Dorsolateral prefrontal cortex (tissue), 122 donors: ENCODE measurements at places on chromosomes 5 and 9.

GRCh38 chr5:157100140-157100679, 8.6 kb downstream of the HAVCR2 start:
- DNase-seq, result no peak

GRCh38 chr9:17776735-17777134, 197.9 kb downstream of the SH3GL2 start:
- DNase-seq, result no peak

DNA sequence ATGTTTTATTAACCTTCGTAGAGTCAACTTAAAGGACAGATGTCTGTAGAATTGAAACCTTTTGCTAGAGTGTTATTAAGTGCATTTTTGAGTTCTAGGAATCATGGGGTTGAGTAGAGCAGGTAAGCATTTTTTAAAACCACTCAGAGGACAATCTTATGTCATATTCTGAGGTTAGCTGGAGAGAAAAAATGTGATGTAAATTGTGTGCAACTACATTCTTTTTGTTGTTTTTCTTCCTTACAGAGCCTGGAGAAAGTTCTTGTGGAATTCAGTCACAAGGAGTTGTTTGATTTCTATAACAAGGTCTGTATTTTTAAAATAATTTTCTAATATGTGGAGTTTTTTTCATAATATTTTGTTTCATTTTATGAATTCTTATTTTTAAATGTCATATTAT, 206.4 kb downstream of the COMMD10 start:
- no peak for DNase-seq

DNA sequence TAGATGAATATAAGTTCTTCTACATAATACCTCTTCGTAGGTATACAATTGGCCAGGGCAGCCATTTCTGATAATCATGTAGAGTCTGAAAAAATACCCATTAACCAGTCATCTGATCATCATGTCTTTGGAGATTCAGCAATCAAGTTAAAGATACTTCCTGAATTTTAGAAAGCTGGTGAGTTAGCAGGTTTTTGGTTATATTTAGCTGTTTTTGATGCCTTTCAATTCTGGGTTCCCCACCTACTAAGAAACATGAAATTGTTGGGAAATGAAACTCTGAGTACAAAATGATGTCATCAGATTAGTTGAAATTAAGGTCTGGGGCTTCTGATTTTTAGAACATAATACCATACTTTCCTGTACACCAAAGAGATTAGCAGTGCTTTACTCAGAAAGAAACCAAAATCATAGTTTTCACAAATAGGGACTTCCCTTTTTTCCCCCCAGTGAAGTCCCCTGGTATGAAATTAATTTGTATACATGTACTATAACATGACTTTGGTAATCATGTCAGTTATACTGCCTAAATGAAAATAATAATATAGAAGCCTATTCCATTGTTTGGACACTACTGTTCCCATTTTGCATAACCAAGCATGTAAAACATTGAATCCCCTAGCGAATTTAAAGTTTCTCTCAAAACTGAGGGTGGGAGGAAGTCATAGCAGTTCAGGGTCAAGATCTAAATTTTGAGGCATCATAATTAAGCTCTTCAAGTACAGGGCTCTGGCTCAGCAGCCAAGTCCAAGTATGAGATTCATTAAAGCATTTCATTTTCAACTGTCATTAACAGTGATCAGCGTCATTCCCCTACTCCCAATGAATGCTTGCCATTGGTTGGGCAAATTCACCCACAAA, 17.9 kb downstream of the PRLR start:
- no peak for DNase-seq

GRCh38 chr5:145979270-145980223, 43.2 kb downstream of the SH3RF2 start:
- DNase-seq, result no peak

- no peak for DNase-seq
Observed at GRCh38 chr5:105751908-105752307, 1918.8 kb downstream of the EFNA5 start.

- no peak for DNase-seq
Observed at GRCh38 chr9:31067418-31067817, 1317.0 kb upstream of the ACO1 start.

DNA sequence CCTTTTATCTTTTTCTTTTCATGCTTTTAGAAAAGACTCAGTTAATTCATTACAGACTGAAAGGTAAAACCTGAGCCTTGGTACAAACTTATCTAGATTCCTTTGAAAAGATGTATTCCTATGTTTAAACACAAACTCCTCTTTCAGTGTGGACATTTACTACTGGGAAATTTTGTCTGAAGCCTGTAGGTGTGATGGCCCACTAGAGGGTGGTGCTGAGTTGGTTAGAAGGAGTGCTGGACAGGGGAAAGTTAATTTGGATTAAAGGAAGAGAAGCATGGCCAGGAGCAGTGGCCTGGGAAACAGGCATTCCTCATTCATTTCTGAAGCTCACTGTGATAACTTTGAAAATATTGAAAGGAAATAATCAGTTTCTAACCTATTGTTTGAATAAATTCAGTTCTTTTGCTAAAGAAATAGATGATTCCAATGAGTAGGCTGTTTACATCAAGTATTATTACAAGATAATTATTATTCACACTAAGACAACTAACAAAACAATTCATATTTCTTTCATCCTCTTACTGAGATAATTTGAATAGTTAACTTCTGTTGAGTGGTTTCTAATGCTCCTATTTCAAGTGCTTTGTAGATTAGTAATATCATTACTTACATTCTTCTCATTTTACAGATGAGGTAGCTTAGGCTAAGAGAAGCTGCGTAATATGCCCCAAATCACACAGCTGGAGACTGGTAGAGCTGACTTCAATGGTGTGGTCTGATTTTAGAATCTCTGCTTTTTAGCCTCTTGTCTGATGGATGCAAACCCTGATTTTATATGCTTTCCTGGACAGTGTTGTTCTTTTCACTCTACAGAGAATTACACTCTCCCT, 150.9 kb downstream of the ADGRV1 start:
- DNase-seq, result no peak

DNA sequence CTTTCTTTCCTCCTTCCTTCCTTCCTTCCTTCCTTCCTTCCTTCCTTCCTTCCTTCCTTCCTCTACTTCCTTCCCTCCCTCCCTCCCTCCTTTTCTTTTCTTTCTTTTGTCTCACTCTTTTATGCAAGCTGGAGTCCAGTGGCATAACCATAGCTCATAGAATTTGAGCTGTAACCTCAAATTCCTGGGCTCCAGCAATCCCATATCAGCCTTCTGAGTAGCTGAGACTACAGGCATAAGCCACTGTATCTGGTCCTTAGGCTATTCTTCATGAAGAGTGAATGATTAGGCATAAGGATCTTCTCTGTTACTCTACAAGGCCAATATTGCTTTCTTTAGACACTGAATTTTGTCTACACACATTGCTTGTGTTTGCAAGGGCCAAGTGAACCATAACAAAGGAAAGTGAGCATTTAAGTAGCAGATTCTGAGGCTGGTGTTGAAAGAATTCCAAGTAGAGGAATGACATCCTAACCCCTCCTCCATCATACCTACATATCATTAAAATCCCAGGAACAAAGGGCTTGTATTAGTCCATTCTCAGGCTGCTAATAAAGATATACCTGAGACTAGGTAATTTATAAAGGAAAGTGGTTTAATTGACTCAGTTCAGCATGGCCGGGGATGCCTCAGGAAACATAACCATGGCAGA, 293.2 kb downstream of the HCN1 start:
- DNase-seq, result no peak

GRCh38 chr5:101897914-101898313, 398.2 kb downstream of the SLCO4C1 start:
- no peak for DNase-seq

GRCh38 chr9:75087289-75087823, 599 bp downstream of the NMRK1 start:
- no peak for DNase-seq

- DNase-seq, result no peak
Observed at GRCh38 chr5:139092741-139093343, 105.3 kb downstream of the SIL1 start.

DNA sequence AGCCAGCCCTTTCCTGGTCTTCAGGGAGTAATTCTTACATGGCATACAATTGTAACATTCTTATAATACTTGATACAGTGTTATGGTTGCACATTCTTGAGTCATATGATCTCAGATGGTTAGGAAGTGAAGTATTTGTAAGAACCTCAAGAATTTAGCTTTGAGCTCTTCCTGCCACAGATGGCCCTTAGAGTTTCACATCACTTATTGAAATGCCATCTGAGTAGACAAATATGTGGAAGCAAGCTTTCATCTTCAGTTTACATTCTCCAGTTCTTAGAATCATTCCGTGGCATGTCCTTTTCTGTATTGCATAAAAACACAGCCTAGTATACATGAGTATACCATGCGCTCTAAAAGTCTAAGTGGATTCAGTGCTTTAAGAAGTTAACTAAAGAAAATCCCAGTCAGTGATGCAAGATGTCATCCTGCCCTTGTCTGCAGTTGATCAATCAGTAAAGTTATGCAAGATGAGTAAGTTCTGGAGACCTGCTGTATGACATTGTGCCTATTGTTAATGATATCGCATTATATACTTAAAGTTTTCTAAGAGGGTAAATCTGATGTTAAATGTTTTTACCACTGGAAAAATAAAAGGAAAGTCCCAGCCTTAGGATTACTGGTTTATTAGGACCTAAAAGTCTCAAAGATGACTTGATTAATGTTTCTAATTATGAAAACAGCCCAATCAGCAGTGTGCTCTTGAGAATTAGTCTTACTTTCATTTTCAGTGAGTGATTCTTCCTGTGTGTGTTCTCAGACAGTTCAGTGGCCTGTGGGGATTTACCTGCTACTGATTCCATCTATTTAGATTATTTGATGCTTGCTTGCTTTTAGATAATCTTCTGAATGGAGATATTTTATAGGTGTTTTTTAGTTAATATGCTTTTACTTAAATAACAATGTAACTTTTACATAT, 29.4 kb downstream of the RHOBTB3 start:
- no peak for DNase-seq

- DNase-seq, result no peak
Observed at GRCh38 chr9:31719262-31719661, 665.2 kb upstream of the ACO1 start.

DNA sequence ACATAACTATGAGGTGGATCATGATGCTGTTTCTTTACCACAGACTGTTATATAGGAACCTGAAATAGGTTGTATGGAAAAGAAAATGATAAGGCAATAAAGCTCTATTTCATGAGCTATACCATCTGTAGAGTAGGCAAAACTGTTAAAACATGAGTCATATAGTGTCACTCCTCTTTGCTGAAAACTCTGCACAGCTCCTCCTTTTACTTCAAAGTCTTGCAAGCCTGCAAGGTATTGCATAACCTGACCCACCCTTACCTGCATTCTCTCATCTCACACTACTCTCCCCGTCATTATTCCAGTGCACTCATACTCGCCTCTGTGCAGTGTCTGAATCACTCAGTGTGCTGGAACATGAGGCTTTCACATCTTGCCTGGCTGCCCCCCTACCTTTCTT, 790.1 kb downstream of the EFNA5 start:
- no peak for DNase-seq

DNA sequence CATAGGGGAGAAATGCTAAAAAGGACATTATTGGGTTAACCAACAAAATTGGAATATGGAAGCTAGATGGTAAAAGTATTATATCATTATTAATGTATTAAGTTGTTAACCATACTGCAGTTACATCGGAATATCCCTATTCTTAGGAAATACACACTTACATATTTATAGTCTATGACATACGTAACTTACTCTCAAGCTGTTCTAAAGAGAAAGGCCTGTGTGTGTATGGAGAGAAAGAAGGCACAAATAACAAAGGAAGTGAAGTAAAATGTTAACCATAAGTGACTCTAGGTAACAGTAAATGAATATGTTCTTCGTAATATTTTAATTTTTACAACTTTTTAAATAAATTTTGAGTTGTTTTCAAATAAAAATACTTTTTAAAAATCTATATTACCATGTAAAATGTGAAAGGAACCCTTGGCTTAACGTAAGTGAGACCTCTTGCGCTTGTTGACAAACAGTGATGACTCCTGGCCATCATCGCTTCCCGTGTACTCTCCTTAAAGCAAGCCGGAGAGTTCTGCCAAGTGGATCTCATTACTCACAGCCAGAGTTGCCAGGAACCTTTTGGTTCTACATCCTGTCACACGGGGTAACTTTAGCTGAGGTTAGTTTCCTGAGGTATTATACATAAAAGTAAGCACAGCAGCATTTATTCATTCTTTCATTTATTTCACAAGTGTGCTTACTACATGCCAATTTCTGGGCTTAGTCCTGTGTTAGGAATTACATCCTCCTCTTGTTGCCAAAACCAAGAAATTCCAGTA, 165.4 kb downstream of the EPB41L4A start:
- DNase-seq, result no peak
